ENCODE measurements at places on chromosomes 12 and 14.

GRCh38 chr12:121789800-121790728 is 3.4 kb downstream of the RHOF start:
- peak; percentile 95 for DNase-seq

DNA sequence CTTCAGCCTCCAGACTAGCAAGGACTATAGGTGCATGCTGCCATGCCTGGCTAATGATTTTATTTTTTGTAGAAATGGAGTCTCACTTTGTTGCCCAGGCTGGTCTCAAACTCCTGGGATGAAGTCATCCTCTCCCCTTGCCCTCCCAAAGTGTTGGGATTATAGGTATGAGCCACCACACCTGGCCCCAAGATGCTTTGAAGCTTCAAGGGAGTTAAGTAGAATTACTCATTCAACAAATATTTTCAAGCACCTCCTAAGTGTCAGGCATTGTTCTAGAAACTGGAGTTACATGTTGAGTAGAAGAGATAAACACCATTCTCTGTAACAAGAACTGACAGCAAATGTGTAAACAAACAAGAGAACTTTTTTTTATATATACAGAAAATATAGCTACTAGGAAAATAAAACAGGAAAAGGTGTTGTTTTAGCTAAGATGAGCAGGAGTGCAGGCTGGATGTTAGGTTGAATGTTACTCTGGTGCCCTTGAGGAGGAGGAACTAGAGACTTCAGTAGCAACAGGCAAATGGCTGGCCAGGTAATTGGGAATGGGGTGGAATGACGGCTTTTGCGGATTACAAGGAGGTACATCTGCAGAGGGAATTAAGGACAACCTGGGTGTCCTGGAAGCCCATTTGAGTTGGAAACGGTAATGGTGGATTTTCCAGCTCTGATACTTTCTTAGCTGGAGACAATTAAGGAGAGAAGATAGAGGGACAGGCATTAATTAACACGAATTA is 32.0 kb upstream of the CFAP54 start:
- DNase-seq = no peak

DNA sequence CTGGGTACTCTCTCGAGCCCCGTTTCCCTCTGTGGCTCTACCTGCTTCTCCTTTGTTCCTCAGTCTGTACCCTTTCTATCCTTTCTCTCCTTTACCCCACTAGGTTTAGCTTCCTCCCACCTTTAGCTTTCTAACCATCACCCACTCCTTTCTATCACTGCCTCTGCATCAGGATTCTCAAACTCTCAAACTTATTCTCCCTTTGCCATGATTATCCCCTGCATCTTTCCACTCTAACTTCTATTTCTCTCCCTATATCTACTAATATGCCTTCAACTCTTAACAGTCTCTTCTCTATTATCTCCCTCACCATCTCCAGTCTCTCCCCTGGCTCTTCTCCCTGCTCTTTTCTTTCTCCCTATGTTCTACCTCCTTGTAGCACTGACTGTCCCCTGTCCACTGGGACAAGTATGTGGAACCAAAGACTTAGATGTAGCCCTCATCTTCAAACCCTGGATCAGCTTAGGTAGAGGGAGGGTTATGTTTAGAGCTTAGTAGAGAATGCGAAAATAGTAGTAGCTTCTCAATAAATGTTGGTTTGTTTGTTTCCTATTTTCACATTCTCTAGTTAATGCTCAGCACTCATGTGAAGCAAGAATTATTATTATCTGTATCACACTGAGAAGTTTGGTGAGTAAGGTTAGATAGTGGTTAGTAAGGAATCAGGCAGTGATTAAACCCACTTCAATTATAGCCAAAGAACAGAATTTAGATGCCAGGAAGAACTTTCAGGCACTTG is 3.4 kb downstream of the GDF11 start:
- no peak for DNase-seq

DNA sequence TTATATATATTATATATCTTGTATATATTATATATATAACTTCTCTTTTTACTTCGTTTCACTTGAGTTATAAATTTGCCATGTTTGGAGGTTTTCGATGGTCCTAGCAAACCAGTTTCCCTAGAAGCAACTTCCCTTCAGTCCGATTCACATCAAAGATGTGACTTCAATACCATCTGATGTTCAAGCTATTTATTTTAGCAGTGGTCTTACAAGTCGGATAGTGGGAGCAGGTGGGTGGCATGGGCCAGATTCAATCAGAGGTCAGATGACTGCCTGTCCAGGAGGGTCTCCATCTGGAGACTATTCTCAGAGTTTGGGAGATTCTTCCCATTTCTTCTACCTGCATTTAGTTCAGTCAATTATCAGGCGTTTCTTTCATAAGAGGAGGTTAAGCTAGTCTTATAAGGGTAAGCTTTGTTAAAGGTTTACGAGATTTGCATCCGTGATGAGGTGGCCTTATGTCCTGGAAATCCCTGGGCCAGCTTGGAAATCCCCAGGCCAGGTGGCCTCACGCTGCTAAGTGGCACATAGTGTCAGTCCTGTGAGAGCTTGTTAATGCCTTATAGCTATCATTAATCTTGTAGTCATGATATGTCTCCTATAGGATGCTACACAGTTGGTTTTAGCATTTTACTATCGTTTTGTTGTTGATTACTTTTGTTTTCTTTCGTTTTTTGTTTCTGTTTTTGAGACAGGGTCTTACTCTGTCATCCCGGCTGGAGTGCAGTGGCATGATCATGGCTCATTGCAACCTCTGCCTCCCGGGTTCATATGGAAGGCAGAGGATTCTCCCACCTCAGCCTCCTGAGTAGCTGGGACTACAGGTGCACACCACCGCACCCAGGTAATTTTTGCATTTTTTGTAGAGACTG is 145.8 kb downstream of the BICD1 start:
- DNase-seq = no peak

- no peak for DNase-seq
Measured at GRCh38 chr12:52949413-52950331, 754 bp downstream of the KRT18 start.

DNA sequence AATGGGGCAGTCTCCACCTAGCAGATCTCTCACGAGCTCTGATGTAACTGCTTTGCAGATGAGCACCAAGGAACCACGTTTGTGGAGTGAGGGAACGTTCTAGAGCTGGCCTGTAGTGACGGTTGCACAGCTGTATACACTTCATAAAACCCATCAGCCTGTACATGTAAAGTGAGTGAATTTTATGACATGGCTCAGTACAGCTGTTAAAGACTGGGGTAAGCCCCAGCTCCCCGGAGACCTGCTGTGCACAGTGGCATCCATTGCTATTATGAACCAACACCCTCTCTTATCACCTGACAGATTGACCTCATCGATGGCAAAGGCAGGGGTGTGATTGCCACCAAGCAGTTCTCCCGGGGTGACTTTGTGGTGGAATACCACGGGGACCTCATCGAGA is 20.6 kb downstream of the KMT5A start:
- no peak for DNase-seq

GRCh38 chr12:46959502-46959901 is 119.9 kb upstream of the PCED1B start:
- DNase-seq = no peak

DNA sequence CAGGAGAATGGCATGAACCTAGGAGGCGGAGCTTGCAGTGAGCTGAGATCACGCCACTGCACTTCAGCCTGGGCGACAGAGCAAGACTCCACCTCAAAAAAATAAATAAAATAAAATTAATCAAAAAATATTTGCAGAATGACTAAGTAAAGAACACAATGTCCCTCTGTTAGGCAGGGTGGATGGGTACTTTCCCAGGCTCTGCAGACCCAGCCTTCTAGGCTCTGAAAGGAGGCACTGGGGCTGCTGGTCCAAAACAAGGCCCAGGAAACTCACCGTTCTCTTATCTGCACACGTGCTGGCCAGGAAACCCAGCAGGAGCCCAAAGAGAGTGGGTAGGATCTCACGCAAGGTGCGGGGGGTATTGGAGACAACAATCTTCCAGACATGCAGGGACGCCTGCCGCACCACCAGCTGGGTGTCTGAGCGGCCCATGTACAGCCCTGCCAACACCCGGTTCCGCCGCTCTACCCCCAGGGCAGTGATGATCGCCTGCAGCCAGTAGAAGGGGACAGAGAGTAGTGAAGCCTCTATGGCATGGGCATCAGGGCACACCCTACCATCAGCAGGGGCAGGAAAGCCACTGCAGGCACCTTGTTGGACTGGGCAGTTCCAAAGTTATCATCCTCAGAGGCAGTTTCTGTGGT is 25.8 kb upstream of the RAB35 start:
- no peak for DNase-seq

GRCh38 chr14:80239631-80240030 is 28.3 kb upstream of the DIO2 start:
- no peak for DNase-seq

- no peak for DNase-seq
Measured at GRCh38 chr12:2679816-2680675, 114.7 kb upstream of the FKBP4 start.

DNA sequence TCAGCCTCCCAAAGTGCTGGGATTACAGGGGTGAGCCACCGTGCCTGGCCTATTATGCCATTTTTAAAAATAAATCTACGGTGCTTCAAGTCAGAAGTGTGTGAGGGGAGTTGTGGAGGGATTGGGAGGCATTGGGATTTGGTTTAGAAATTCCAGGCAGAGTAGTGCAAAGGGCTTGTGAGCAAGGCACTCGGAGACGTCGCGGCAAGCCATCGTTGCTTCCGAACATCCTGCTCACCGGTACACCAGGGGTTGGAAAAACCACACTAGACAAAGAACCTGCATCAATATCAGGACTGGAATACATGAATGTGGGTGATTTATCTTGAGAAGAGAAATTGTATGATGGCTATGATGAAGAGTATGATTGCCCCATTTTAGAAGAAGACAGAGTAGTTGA is 227.0 kb downstream of the ALG10 start:
- no peak for DNase-seq

GRCh38 chr12:121278169-121279070 is 18.1 kb downstream of the CAMKK2 start:
- DNase-seq = no peak

DNA sequence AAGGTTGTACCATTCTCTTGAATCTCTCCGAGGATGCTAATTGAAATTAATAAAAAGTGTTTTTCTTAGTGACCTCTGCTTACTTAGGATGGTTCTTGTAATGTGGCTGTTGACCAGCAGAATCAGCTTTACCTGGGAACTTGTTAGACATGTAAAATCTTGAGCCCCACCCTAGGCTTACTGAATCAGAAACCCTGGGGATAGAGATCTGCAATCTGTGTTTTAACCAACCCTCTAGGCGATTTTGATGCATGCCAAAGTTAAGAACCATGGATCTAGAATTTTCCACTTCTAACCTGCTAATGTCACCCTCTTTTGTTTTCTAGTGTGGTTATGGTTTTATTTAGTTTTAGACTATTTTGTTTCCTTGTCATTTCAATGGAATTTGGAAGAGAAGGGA is 6.5 kb downstream of the NUBPL start:
- DNase-seq = no peak

- no peak for DNase-seq
Measured at GRCh38 chr14:94203473-94204210, 29.5 kb downstream of the PPP4R4 start.

- no peak for DNase-seq
Measured at GRCh38 chr14:68405961-68406360, 386.9 kb downstream of the ZFP36L1 start.

- DNase-seq = no peak
Measured at GRCh38 chr12:69085852-69086251, 152.9 kb upstream of the CPM start.

- no peak for DNase-seq
Measured at GRCh38 chr12:31589904-31590641, 863 bp downstream of the DENND5B start.

- no peak for DNase-seq
Measured at GRCh38 chr12:130007771-130008170, 103.9 kb upstream of the TMEM132D start.

- DNase-seq = no peak
Measured at GRCh38 chr14:56268039-56268438, 149.8 kb downstream of the PELI2 start.

- no peak for DNase-seq
Measured at GRCh38 chr14:90785471-90785870, 30.8 kb downstream of the TTC7B start.

Measured in activated CD4-positive, alpha-beta T cell treated with anti-CD3 and anti-CD28 coated beads for 4 hours (primary cell).